ENCODE measurements at places on chromosomes 2 and 18. TPM values are rescaled to one million over a fixed set of nuclear protein-coding genes. Genes with fewer than 3 reads are reported as not detected.

Gene CCDC68
- total RNA-seq = not detected

Gene ACMSD
- total RNA-seq = not detected

Gene UXS1
- 90.0 TPM for total RNA-seq

Gene CCDC74B
- total RNA-seq = 0.47 TPM

Gene ACKR3
- total RNA-seq = 3.3 TPM

Gene DNAJC5G
- not detected for total RNA-seq

Gene IL18R1
- total RNA-seq = 19.8 TPM

Gene AKAIN1
- not detected for total RNA-seq

Gene SCTR
- not detected for total RNA-seq

Gene POTEI
- not detected for total RNA-seq

Gene DIPK1C
- not detected for total RNA-seq

Gene CYTIP
- 343 TPM for total RNA-seq

Gene STARD6
- 0.61 TPM for total RNA-seq

Gene GRHL1
- 1.0 TPM for total RNA-seq

Gene ASTL
- total RNA-seq = 1.9 TPM

Gene FBXO15
- 0.70 TPM for total RNA-seq

Gene L3MBTL4
- total RNA-seq = 0.05 TPM
